Endodermal cell (in vitro differentiated cells): ENCODE measurements at places on chromosomes 6 and 20. TPM values are rescaled to one million over a fixed set of nuclear protein-coding genes. Genes with fewer than 3 reads are reported as not detected.

GRCh38 chr6:117908246-117909068 is 1.4 kb downstream of the SLC35F1 start:
- no peaks in the 10 kb centered on the region for H3K36me3 ChIP-seq
- no peak for DNase-seq
- H3K4me3 ChIP-seq = peak overlapping the region; percentile 77
- no peaks in the 10 kb centered on the region for H3K4me1 ChIP-seq

- no peak for DNase-seq
- no peak overlapping the region for H3K4me3 ChIP-seq
- H3K27ac ChIP-seq = no peak overlapping the region
- H3K4me1 ChIP-seq = no peaks in the 10 kb centered on the region
- H3K27me3 ChIP-seq = no peaks in the 10 kb centered on the region
Observed at GRCh38 chr20:16537025-16537665, 36.1 kb downstream of the KIF16B start.

- H3K4me1 ChIP-seq = no peaks in the 10 kb centered on the region
- DNase-seq = no peak
- no peaks in the 10 kb centered on the region for H3K36me3 ChIP-seq
- H3K27ac ChIP-seq = no peak overlapping the region
- no peaks in the 10 kb centered on the region for H3K27me3 ChIP-seq
Observed at GRCh38 chr6:166777096-166777630, 150.1 kb upstream of the RPS6KA2 start.

DNA sequence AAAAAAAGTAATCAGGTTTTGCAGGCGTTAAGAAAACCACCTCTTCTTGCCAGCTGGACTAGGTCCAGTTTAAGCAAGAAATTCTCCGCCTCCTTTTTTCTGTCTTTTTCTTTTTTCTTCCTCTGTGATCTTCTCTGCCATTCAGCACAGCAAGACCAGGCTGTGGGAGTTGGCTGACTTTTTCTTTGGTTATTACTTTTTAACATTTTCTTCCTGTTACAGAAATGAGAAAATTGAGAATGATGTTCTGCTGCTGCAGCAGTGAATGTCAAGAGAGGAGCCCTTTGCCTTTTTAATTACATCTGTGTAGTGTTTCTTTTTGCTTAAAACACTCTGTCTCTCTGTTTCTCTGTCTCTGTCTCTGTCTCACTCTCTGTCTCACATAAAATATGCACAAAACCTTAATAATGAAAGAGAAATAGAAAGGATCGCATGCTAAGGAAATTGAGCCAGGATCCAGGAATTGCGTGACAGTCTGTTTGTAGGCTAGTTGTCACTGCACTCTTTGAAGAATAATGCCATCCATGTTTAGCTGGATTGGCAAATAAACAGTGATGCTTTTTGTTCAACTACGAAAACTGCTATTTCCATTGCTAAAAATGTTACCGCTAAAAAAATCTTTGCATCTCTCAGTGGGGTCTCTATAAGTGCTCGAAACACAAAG is 103.2 kb upstream of the SUPT3H start:
- H3K36me3 ChIP-seq = no peaks in the 10 kb centered on the region
- H3K4me1 ChIP-seq = no peaks in the 10 kb centered on the region
- H3K27ac ChIP-seq = no peak overlapping the region
- no peaks in the 10 kb centered on the region for H3K27me3 ChIP-seq

DNA sequence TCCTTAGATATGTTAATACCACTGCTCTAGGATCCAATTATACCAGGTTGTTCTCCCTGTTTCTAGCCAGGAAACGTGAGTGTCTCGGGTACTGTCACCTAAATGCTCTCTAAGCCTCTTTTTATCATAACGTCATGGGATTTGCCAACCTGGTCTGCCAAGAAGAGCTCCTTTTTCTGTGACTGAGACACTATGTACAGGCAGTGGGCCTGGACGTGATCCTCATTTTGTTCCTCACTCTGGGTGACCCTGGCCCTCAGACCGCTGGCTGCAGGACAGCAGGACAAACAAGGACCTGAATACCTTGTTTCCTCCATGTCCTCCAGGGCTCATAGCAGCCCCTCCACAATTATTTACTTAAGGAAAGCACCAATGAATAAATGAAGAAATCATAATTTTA is 69.1 kb downstream of the CD164 start:
- H3K27ac ChIP-seq = no peak overlapping the region
- H3K36me3 ChIP-seq = no peaks in the 10 kb centered on the region
- no peaks in the 10 kb centered on the region for H3K27me3 ChIP-seq
- no peak overlapping the region for H3K4me3 ChIP-seq
- DNase-seq = no peak

DNA sequence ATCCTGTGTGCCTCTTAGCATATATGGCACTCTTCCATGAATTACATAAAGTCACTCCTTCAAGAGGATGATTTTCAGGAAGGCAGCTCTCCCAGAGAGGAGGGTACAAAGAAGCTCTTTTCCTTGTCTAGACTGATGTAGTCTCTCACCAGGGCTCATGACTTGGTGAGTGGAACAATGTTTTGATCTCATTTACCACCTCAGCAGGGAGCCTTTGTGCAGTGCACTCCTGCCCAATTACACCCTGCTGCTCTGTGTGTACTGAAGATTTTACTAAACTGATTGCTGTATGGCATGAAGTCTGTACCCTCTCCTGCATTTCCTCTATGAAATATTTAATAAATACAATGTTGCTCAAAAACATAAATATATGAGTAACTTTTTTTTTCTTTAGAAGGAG is 598.3 kb upstream of the HS3ST5 start:
- peak overlapping the region; percentile 36 for H3K4me3 ChIP-seq
- no peaks in the 10 kb centered on the region for H3K27me3 ChIP-seq
- DNase-seq = peak; percentile 66

- H3K4me3 ChIP-seq = no peak overlapping the region
- no peaks in the 10 kb centered on the region for H3K27me3 ChIP-seq
- no peaks in the 10 kb centered on the region for H3K4me1 ChIP-seq
Observed at GRCh38 chr6:104595311-104595820, 264.4 kb downstream of the HACE1 start.

GRCh38 chr6:163290545-163291274 is 123.8 kb upstream of the QKI start:
- no peak overlapping the region for H3K4me3 ChIP-seq
- H3K36me3 ChIP-seq = no peaks in the 10 kb centered on the region
- no peaks in the 10 kb centered on the region for H3K4me1 ChIP-seq
- no peak overlapping the region for H3K27ac ChIP-seq

GRCh38 chr6:36786055-36786675 is 53.1 kb downstream of the CPNE5 start:
- no peak overlapping the region for H3K27ac ChIP-seq
- H3K4me3 ChIP-seq = no peak overlapping the region
- H3K36me3 ChIP-seq = no peaks in the 10 kb centered on the region
- no peaks in the 10 kb centered on the region for H3K27me3 ChIP-seq
- H3K4me1 ChIP-seq = peaks cover 11% of the 10 kb centered on the region

DNA sequence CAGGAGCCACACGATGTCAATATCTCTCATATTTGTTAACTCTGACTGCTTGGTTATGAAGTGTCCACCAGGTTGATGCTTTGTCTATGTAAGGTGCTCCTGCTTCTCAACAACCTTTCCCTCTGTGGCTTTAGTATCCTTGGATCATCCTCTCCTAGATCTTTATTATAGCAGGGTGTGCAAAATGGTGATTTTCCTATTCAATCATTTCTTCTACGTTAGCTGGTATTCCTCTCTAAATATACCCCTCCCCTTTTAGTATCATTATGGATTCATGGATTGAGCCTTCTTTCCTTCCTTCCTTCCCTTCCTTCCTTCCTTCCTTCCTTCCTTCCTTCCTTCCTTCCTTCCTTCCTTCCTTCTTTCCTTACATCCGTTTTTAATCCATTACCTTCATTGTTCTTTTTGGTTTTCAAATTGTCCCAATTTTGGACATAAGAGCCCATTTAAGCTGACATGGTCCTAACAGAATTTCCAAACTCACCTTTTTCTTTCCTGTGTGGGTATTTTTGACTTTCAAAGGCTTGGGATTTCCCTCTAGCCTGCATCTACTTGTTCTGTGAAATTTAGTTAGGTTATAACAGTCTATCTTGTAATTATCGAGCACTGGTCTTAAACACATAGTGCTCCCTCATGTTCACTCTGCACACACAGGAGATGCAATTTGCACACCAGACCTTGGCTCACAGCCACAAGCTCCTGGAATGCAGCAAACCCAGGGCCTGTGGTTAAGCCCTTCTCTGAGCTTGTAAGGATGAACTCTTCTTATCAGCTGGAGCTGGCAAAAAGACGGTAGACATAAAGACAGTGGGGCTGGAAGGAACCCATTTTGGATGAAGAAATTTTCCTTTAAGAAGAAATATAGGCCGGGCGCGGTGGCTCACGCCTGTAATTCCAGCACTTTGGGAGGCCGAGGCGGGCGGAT is 109.9 kb downstream of the SLC24A3 start:
- no peak overlapping the region for H3K27ac ChIP-seq
- no peak overlapping the region for H3K4me3 ChIP-seq
- no peaks in the 10 kb centered on the region for H3K27me3 ChIP-seq
- H3K36me3 ChIP-seq = no peaks in the 10 kb centered on the region

DNA sequence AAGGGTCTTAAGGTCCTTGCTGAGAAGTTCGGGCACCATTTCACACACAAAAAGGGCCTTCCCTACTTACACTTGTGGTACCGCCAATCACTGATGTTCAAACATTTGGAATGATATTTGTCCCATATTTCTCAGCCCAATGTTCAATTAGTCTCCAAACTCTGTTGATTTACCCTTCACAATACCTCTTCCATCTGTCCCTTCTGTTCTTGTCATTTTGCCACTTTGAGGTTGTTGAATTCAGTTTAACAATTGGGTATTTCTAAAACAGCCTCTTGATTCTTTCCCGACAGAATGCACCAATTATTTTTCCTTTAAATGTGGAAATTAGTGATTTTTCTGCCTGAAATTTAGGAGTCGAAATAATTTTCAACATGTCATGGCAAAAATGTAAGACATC is 46.2 kb downstream of the NOX3 start:
- no peak overlapping the region for H3K4me3 ChIP-seq
- no peaks in the 10 kb centered on the region for H3K36me3 ChIP-seq
- DNase-seq = no peak
- H3K27ac ChIP-seq = no peak overlapping the region
- H3K4me1 ChIP-seq = no peaks in the 10 kb centered on the region
- no peaks in the 10 kb centered on the region for H3K27me3 ChIP-seq

DNA sequence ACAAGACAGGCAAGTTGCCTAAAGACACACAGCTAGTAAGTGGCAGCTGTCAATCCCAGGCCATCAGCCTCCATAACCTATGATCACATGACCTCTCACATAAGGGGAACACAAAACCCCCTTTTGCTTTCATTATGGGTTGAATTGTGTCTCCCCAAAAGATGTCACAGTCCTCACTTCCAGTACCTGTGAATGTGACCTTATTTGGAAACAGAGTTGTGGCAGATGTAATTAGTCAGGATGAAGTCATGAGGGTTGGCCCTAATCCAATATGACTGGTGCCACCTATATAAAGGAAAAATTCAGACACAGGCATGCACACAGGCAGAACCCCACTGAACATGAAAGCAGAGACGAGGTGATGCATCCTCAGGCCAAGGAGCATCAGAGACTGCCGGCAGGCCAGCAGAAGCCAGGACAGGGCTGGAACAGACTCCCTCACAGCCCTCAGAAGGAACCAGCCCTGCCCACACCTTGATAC is 33.6 kb downstream of the GFOD1 start:
- no peaks in the 10 kb centered on the region for H3K36me3 ChIP-seq
- peak; percentile 21 for DNase-seq
- no peaks in the 10 kb centered on the region for H3K4me1 ChIP-seq
- no peak overlapping the region for H3K27ac ChIP-seq
- no peak overlapping the region for H3K4me3 ChIP-seq

- peak overlapping the region; percentile 36 for H3K27ac ChIP-seq
- no peaks in the 10 kb centered on the region for H3K36me3 ChIP-seq
- H3K27me3 ChIP-seq = no peaks in the 10 kb centered on the region
- peak overlapping the region; percentile 15 for H3K4me3 ChIP-seq
- DNase-seq = peak; percentile 47
- no peaks in the 10 kb centered on the region for H3K4me1 ChIP-seq
Observed at GRCh38 chr6:111909238-111909637, 36.0 kb upstream of the FYN start.

DNA sequence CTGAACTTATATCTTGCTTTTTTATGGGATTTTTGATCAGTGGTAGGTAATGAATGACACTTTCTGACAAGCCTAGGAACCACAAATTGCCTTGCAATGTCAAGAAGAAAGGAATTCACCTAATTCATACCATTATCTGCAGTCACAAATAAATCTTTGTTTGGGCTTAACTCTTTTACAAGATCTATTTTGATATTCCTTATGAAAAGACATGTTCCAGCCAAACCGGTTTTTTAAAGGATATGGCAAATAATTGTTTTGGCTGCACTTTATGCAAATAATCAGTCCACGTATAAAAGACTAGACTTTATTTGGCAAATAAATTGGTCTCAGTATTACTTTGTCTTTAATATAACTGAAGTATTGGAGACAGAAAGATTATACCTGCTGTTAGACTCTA is 771.7 kb upstream of the ADGRB3 start:
- H3K36me3 ChIP-seq = no peaks in the 10 kb centered on the region
- no peak overlapping the region for H3K27ac ChIP-seq
- no peaks in the 10 kb centered on the region for H3K4me1 ChIP-seq
- H3K27me3 ChIP-seq = no peaks in the 10 kb centered on the region
- no peak overlapping the region for H3K4me3 ChIP-seq
- no peak for DNase-seq

- no peak overlapping the region for H3K4me3 ChIP-seq
- no peak overlapping the region for H3K27ac ChIP-seq
Observed at GRCh38 chr6:6588924-6589709, 597 bp downstream of the LY86 start.

- no peak for DNase-seq
- no peaks in the 10 kb centered on the region for H3K27me3 ChIP-seq
- H3K36me3 ChIP-seq = no peaks in the 10 kb centered on the region
Observed at GRCh38 chr20:14505476-14505875, 168.1 kb upstream of the FLRT3 start.

DNA sequence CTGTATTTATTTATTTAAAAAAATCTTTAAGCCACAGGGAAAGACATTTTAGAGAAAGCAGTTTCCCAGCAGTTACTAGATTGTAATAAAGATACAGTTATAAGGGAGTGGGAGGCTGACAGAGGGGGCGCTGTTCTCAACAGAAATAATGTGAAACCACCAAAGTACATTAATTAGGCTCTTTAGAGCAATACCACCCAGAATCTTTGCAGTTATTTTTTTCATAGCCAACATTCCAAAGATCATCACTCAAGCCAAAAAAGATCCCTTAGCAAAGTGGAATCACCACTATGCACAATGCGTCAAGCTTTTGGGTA is 331.3 kb upstream of the DEFB112 start:
- peak; percentile 80 for DNase-seq
- H3K4me3 ChIP-seq = no peak overlapping the region
- no peak overlapping the region for H3K27ac ChIP-seq
- no peaks in the 10 kb centered on the region for H3K27me3 ChIP-seq
- no peaks in the 10 kb centered on the region for H3K36me3 ChIP-seq
- H3K4me1 ChIP-seq = no peaks in the 10 kb centered on the region

- peaks cover 4% of the 10 kb centered on the region for H3K4me1 ChIP-seq
- no peaks in the 10 kb centered on the region for H3K36me3 ChIP-seq
- H3K27ac ChIP-seq = no peak overlapping the region
- no peak overlapping the region for H3K4me3 ChIP-seq
- DNase-seq = no peak
Observed at GRCh38 chr6:167245591-167245990, 45.5 kb upstream of the UNC93A start.

The BTN1A1 gene
- not detected in 2 replicates for total RNA-seq

The PRKN gene
- total RNA-seq = 3.5 to 4.8 TPM (median 4.8 TPM) in 3 replicates

The MYB gene
- total RNA-seq = 4.2 and 5.3 TPM in 2 replicates

The RIMS1 gene
- 1.1 and 1.6 TPM in 2 replicates for total RNA-seq

The STX16 gene
- total RNA-seq = 90.4 and 91.6 TPM in 2 replicates

The FOXS1 gene
- not detected in 2 replicates for total RNA-seq
